Stimulated activated CD4-positive, alpha-beta T cell treated with anti-CD3 and anti-CD28 coated beads, Interleukin-12 subunit alpha, Interleukin-12 subunit beta, amount 100 ng/mL, for 24 hours (primary cell): ENCODE measurements at places on chromosomes 6 and 20.

DNA sequence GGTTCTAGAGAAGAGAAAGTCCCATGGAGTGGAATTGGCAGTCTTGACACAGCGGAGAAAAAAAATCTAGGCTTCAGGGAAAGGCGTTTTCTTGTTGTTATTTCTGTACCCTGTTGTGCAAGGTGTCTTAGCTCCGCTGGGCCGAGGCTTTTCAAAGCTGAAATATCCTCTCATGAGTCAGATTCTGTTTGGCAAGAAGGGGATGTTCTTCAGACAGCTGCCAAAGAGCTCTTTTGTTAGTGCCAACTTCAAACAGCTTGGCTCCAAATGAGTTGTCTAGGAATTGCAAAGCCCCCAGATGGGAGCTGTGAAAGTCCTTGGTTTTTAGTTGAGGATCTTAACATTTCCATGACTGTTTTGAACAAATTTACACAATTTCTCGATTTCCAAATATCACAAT lies 45.6 kb downstream of the LRRN4 start:
- no peak for DNase-seq

GRCh38 chr20:46000262-46000996 lies 8.3 kb upstream of the MMP9 start:
- DNase-seq = no peak

DNA sequence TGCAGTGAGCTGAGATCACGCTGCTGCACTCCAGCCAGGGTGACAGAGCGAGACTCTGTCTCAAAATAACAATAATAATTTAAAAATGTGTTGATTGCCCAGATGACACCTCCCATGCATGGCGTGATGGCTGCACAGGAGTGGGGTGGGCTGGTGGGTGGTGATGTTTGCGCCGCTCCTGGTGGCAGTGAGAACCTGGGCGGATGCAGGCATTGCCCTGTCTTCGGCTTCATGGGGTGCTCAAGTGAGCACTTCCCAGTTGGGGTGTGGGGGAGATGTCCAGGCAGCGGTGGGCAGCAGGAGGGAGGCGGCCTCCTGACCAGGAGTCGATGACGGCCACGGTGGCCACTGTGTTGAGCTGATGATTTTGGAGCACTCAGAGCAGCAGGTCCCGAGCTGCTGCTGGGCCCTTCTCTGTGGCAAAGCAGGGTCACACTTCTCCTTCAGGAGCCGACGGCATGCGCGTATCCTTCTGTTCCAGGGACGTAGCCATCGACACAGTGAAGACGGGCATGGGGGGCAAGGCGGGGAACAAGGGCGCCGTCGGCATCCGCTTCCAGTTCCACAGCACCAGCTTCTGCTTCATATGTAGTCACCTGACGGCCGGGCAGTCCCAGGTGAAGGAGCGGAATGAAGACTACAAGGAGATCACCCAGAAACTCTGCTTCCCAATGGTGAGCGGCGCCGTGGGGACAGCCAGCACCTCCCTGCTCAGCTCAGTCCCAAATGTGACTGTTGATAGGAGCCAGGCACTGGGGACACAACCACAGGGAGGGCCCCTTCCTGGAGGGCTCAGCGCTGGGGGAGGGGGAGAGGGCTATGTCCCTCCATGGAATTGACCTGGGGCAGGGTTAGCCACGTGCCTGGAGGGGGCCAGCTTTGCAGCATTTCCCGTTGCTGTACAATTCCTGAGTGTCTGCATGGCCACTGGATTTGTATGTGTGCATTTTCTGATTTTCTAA lies 89.7 kb downstream of the SYNJ2 start:
- no peak for DNase-seq

DNA sequence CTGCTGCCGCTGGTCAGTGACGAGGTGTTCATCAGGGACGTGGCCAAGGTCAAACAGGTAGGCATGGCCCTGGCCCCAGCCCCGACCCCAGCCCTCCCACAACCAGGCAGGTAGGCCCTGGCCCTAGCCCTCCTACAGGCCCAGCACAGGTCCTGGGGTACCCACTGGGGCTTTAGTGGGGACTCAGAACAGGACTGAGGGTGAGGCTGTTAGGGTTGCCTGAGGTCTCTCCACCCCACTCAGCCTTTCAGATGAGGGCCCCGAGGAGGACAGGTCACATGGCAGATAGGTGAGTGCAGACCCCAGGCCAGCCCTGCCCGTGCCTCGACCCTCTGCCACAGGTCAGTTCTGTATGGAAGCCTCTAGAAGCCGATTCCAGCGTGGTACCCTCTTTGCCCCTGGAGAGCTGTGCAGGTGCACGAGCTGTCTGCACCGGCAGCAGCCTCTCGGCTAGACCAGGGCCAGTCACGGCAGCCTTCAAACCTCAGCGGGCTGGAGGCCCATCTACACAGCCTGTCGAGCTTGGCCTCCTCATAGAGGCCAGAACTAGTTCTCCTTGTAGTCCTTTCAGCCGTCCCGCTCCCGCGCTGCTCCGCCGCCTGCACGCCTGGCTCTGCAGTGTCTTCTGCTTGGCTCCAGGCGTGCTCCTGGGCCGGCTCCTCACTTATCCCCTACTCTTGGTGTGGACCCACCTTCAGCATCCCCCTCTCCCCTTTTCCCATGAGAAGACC lies 35.5 kb downstream of the PYGB start:
- no peak for DNase-seq

GRCh38 chr6:156691018-156691417 lies 86.2 kb upstream of the ARID1B start:
- no peak for DNase-seq

DNA sequence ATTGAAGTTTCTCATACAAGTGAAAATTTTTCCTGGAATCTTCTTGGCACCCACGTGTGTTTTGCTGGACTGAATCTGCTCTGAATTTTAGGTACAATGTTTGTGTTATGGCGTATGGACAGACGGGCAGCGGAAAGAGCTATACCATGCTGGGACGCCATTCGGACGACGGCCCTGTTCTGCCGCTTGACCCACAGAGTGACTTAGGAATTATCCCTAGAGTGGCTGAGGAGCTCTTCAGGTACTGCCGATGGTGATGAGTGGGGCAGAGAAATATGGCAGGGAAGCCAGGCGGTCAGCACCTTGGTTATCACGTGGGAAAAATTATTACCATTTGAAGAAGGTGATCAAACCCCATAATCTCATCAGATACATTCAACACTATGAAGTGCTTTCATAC lies 36.3 kb downstream of the KIF25 start:
- DNase-seq = no peak

- no peak for DNase-seq
Measured at GRCh38 chr6:25590986-25591385, 61.0 kb upstream of the SCGN start.

DNA sequence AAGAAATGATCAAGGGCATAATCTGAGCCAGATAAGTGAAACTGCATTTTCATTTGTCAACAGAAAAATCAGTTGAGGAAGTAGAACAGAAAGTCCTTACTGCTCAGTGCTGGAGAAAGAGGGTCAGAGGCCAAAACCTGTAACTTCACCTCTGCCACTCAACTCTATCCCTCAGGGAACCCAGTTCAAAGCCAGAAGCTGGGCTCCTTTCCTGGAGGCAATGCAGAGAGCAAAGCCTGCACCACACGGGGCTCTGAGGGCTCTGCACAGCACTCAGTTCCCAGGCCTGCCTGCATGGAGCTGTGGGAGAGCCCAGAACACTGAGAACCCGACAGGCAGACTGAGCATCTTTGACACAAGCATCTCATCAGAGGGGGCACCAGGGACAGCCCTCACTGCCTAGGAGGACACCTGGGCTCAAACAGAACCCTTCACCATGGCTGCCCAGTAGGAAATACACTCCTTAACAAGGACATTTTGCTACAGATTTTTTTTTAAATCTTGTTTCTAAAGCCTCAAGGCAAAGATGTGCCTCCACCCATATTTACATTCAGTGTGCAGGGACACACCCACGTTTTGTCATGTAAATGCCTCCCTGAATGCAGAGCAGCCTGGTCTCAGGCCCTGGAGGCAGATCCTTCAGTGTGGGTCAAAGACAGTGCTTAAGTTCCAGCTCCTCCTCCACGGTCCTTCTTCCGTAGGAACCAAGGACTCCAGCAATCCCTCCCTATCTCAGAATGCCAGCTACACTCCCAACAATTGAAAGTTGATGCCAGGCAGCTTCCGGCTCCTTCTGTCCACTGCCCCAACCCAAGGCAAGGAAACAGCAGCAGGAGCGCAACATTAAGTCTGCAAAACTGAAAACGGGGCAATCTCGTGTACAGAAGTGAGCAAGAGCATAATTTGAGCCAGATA lies 6.6 kb downstream of the RNASET2 start:
- no peak for DNase-seq

- no peak for DNase-seq
Measured at GRCh38 chr6:128500014-128500413, 20.4 kb downstream of the PTPRK start.

DNA sequence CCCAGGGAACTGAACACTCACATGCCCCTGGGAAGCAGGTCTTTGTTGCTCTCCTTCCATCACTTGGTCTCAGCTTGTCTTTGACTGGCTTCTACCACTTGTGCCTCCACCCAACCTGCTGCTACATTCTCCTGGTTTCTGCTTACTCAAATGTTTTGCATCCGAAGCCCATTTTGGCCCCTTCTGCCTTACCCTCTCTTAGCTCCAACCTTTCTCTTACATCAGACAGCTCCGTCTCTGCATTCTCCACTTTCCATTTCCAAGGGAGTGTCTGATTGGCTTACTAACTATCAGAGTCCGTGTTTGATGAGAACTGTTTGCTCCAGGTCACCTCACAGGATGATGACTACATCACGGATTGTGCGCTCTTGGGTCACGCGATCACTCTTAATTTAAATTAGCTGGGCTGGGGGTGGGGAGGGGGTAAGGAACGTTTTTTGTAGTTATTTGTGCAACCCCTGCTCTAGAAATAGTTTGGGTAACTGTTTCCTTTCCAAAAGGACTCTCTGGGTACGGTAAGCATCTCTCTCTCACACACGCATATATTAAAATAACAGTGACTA lies 844 bp upstream of the ABRACL start:
- DNase-seq = peak; percentile 28

- no peak for DNase-seq
Measured at GRCh38 chr6:52571099-52571755, 5.6 kb downstream of the TRAM2 start.

DNA sequence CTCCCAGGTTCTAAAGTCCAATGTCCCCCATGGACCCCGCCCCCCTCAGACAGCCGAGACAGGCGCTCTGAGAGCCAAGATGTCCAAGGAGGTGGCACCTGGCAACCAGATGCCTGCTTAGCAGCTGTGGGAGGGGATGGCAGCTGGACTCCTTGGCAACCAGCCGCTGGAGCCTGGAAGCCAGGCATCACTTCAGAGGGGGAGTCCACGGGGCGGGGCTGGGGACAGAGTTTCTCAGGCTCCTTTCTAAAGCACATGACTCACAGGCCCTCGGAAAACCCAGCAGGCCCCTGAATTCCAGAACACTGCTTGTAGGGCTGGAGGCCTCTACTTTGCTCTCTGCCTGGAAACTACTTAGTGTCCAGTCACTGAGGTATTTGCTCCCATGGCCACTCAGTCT lies 51.5 kb downstream of the PREX1 start:
- DNase-seq = no peak

DNA sequence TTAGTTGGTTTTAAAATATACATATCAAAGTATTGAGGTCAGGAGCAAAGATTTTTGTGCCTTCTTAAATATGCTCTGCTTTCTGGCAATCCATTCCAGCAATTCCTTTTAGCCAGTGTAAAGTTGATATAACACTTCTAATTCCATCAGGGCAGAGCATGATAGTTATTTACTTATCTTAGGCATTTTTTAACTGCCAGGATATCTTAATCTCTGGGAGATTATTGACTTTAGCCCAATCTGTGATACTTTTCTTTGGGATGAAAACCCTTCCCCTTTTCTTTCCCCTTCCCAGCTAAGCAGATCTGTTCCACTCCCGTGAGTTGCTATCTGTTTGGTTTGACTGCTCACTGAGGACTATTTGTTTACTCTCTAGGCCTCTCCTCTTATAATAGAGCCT lies 168.7 kb upstream of the RSPO3 start:
- DNase-seq = no peak

DNA sequence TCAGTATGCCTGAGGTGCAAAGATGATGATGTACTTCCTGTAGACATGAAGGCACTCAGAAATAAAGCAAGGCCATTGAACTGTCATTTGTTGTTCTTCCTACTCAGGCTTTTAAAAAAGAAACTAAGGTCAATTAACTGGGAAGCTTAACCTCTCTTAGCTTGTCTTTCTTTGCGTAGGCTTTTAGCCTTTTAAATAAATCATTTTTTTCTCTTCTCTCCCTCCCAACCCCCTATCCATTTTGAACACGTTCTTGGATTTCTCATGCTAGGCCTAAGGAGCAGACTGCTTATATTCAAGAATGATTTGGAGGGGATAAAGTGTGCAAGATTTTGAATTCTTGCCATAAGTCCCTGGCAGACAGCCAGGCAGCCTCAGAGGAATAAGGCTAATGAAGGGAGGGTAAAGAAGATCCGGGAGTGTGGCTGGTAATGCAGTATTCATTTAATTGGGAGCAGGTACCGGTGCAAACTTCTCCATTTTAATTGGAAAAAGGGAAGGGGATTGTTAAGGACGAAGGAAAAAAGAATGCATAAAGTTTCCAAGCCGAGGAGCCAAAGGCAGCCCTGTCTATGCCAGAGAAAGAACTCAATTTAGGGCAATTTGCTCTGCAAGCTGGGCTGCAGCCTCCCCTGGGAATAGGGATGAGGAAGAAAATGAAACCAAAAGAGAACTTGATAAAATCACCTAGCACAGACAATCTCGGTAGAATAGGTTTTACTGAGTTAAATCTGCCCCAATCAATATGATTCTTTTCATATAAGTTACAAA lies 343.8 kb upstream of the MMS22L start:
- DNase-seq = no peak
